ENCODE measurements at places on chromosomes 12 and 14.

GRCh38 chr12:125544960-125545359 lies 479.7 kb downstream of the AACS start:
- DNase-seq, result no peak

DNA sequence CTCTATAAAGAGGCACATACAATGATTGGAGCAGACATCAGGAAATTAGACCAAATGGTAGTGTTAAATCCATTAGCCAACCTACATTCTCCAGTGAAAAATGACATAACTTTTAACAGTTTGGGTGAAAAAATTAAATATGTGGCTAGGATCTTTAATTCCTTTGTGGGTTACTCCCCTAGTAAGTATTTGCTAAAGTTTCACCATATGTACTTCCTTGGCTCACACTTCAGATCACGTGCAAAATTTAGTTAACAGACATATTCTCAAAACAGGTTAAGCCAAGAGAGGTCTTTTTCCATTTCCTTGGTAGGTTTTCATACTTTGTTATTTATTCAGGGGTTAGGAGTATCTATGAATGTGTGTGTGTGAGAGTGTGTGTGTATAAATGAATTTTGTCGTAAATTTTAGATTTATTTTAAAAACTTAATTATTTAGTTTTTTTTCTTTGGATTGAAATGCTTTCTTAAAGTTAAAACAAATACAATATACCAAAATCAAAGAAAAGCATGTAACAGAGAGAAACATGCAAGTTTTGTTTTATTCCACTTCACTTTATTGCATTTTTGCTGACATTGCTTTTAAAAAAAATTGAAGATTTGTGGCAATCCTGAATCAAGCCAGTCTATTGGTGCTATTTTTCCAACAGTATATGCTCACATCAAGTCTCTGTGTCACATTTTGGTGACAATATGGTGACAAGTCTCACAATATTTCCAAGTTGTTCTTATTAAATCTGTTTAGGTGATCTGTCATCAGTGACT lies 258.7 kb downstream of the FLRT2 start:
- no peak for DNase-seq

GRCh38 chr14:97298331-97298730 lies 501.1 kb downstream of the VRK1 start:
- no peak for DNase-seq

GRCh38 chr12:100445081-100445481 lies 28.6 kb upstream of the NR1H4 start:
- DNase-seq, result no peak

GRCh38 chr12:25875661-25876060 lies 82.8 kb upstream of the RASSF8 start:
- DNase-seq, result no peak

GRCh38 chr12:23236066-23236780 lies 611.3 kb downstream of the ETNK1 start:
- no peak for DNase-seq

DNA sequence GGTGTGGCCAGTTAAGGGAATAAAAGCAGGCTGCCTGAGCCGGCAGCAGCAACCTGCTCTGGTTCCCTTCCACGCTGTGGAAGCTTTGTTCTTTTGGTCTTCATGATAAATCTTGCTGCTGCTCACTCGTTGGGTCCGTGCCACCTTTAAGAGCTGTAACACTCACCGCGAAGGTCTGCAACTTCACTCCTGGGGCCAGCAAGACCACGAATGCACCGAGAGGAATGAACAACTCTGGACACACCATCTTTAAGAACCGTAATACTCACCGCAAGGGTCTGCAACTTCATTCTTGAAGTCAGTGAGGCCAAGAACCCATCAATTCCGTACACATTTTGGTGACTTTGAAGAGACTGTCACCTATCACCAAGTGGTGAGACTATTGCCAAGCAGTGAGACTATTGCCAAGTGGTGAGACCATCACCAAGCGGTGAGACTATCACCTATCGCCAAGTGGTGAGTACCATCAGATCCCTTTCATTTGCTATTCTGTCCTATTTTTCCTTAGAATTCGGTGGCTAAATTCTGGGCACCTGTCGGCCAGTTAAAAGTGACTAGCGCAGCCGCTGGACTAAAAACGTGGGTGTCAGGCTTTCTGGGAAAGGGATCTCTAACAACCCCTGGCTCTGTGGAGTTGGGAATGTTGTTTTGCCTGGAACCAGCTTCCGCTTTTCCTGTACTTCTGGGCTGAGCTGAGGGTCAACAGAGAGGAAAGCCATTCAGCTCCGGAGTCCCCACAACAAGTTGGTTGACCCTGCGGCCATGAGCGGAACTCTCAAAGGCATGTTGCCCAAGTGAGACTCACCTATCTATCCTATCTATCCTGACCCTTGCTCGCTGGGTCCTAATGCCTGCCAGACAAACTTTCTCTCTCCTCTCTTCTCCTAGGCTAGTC lies at the start of gene DHRS2:
DHRS2 (plus strand) TSS at position 48 of the 895 bp plus-strand sequence. CDS start 2,501 bp downstream, outside the sequence.
- DNase-seq, result no peak

GRCh38 chr12:91155990-91156389 lies 26.6 kb downstream of the DCN start:
- no peak for DNase-seq

DNA sequence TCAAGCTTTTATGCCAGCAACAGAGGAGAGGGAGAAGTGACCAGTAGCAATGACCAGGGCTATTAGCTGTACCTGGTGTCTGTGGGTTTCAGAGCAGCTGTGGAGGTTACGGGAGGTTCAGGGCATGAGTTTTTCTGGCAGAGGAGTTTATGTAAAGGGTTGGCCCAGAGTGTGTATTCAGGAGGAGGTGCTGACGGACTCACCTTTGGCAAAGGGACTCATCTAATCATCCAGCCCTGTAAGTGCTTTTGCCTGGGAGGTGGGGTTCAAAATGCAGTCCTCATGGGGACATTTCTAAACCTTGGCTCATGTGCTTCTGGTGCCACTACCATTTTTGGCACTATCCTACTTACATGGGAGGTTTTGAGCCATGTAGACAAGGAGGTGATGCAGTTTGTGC lies 95.3 kb downstream of the DAD1 start:
- DNase-seq, result no peak

- DNase-seq, result no peak
Measured at GRCh38 chr14:21077672-21078071, 7.6 kb downstream of the ARHGEF40 start.

- DNase-seq, result no peak
Measured at GRCh38 chr12:128857133-128857763, 4.0 kb downstream of the GLT1D1 start.

GRCh38 chr12:120006258-120006975 lies 17.4 kb downstream of the BICDL1 start:
- DNase-seq, result no peak

- no peak for DNase-seq
Measured at GRCh38 chr12:63955831-63956666, 111.5 kb downstream of the SRGAP1 start.

- DNase-seq, result no peak
Measured at GRCh38 chr12:110858848-110859247, 12.1 kb downstream of the CCDC63 start.

DNA sequence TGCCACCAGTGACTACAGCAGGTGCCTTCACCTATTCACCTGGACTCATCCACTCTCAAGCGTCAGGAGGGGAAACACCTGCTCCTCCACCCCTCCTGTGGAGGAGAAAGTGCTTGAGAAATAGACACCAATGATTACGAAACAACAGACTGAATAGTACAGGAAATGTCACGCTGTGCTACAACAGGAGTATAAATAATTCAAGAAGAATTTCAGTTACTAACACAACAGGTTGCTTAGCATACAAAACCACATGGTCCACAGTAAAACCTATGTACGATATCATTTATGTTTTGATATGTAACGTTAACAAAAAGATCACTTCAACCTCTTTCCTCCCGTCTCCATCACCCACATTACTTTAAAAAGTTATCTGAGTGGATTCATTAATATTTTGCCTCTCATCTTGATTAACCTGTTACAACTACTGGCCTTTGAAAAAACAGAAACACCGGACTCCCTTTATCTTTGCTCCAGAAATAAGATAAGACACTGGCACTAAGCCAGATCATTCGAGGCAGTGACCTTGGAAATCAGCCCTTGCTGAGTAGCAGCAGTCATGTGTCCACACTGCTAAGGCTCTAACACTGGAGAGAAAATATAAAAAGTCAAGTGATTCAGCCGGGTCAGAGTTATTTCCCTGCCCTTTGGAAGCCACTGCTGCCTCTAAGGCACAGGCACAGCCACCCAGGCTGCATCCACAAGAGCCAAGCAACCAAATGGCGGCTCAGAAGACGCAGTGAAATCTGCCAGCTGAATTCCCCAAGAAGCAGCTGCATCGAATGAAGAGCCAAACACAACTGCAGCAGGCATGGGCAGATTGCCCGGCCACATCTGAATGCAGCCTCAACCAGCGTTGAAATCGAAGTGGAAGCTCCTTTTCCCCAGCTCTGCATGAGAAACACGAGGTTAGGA lies 40.9 kb downstream of the NT5DC3 start:
- no peak for DNase-seq

GRCh38 chr12:120399531-120399930 lies 30.6 kb upstream of the MSI1 start:
- no peak for DNase-seq

- DNase-seq, result no peak
Measured at GRCh38 chr14:33564774-33565630, 385.9 kb downstream of the EGLN3 start.

DNA sequence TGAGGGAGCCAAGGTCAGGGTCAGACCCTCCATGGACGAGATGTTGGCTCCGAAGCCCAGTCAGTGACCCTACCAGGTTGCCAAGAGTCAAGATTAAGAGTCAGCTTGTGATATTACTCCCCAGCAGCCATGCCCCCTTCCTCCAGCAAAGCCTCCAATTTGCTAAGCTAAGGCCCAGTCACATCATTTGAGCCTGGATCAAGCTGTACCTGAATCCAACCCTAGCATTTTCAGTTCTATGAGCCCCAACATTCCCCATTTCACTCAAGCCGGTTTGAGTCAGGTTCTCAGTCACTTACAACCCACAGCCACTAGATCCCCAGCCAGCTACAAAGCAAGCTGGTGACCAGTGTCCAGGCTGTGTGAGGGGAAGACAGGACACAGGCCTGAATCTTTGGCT lies 49.9 kb downstream of the SCARB1 start:
- DNase-seq, result no peak

- no peak for DNase-seq
Measured at GRCh38 chr12:39287817-39288216, 155.1 kb downstream of the KIF21A start.

DNA sequence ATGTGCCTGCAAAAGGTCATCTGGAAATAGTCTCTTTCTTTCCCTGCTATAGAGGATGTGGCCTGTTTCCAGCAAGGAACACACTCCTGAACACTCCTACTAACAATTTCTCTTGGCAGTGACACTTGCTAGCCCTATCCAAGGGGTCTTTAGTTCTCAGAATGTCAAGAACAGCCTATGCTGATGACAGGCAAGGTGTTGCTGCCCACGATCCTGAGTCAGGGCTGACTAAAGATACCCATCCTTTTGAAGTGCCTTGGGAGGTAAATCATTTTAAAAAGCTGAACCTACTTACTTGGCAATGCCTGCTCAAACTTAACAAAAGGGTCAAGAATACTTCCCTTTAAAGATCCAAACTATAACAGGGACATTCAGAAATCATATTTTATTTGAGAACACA lies 1146.4 kb downstream of the VRK1 start:
- DNase-seq, result no peak

DNA sequence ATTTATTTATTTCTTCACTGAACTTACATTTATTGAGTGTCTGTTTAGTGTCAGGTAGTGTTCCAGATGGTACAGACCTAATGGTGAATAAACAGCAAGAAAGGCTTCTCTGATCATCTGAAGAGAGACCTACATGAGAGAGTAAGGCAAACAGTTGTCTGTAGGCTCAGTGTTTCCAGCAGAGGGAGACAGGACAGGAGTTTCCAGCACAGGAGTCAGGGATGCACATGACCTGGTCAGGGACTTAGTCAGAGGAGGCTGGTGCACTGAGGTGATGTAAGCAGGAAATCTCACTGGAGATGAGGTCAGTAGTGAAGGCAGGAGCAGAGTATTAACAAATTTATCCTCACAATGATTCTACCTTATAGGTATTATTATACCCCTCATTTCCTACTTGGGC lies 233.2 kb downstream of the MDGA2 start:
- no peak for DNase-seq

- DNase-seq, result no peak
Measured at GRCh38 chr14:96270565-96271420, 14.8 kb downstream of the BDKRB1 start.

DNA sequence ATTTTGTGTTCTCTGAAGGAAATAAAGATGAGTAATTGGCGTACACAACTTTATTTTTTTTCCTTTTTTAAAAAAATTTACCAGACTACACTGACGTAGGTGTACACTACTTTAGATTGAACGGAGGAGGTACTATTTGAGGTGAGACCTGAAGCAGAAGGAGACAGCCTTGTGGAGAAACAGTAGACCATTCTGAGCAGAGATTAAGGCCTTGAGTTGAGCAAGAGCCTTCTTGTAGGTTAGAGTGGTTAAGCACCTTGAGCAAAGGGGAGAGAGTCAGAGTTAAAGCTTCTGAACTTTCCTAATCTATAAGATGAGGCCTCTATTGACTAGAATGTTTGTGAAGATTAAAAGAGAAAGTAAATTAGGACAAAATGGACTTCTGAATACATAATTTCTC lies 2.5 kb downstream of the LEMD3 start:
- DNase-seq, result no peak

DNA sequence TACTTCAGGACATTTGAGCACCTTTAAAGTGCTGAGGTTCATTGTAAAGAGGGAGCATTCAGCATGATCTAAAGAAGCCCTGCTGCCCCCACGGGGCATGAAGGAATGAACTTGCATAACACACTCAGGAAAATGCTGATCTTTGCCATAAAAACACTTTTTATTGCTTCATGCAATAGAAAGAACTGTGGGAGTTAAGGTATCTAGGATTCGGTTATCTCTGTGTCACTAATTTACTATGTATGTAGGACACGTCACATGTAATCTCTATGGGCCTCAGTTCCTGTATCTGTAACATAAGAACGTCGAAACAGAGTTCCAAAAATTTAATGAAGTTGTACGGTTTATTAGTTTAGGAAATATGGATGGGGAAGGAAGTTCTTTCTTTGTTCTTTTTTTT lies 33.0 kb downstream of the BTBD7 start:
- no peak for DNase-seq

- DNase-seq, result no peak
Measured at GRCh38 chr12:30746190-30746589, 8.6 kb downstream of the CAPRIN2 start.

DNA sequence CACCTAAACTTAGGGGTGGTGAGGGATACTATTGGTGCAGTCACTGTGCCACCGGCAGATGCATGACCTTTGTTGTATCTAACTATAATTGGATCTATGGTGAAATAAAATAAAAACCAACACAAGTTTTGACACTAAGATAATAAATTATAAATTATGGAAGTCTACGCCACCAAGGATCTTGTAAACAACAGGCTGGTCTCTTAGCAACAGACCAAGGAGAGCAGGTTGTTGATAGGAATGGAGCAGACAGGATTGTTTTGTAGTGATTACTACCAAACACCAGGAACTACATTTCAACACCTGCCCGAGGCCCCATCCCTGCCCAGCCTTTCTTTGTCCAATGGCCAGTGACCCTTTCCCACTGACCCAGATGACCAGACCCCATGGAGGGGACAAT lies 1178.0 kb downstream of the VRK1 start:
- DNase-seq, result no peak

- DNase-seq, result no peak
Measured at GRCh38 chr14:59871166-59871495, 555 bp upstream of the RTN1 start.

- DNase-seq, result no peak
Measured at GRCh38 chr12:42908712-42909111, 319.2 kb upstream of the PRICKLE1 start.

GRCh38 chr12:2792671-2793500 lies 1.9 kb upstream of the FKBP4 start:
- no peak for DNase-seq
